Activated CD4-positive, alpha-beta T cell treated with anti-CD3 and anti-CD28 coated beads, Interleukin-2, amount 10 ng/mL, durations not matched to agents 7 days and 5 days (primary cell): ENCODE measurements at places on chromosomes 7 and 10.
A peak's percentile ranks its signal among the peaks of the same experiment; 100 is the strongest.

DNA sequence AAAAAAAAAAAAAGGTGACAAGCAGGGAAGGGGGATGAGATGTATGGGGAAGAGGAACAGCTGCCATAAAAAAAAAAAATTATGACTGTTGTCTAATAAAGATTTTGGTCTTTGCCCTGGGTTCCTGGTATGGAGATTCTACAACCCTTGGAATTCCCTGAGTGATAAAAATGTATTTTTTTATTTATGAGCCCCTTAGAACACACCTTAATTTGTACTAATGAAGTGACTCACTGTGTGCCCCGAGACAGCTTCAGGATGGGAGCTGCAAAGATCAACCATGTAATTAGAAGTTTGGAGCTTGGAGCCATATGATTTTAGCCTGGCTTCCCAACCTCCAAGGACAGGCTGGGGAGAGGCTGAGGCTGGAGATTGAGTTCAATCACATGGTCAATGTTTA lies 69.7 kb downstream of the NHLRC2 start:
- no peak for DNase-seq

DNA sequence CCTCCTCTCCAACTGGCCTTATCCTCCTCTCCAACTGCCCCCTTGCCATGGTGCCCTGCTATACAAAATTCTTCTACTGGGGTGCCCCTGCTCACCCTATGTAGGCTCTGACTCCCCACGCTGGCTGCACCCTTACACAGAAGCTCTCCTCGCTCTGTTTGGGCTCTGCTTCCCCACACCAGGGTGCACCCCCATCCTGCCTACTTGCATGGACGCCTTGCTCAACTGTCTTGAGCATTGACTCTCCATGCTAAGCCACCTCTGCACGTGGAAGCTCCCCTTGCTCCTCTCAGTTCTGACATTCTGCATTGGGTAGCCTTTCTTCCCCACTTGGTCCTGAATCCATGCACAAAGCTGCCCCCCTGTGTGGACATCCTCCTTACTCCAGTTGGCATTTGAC lies 231.1 kb downstream of the GFRA1 start:
- no peak for DNase-seq

GRCh38 chr7:132379292-132379691 lies 197.0 kb downstream of the PLXNA4 start:
- DNase-seq: no peak

DNA sequence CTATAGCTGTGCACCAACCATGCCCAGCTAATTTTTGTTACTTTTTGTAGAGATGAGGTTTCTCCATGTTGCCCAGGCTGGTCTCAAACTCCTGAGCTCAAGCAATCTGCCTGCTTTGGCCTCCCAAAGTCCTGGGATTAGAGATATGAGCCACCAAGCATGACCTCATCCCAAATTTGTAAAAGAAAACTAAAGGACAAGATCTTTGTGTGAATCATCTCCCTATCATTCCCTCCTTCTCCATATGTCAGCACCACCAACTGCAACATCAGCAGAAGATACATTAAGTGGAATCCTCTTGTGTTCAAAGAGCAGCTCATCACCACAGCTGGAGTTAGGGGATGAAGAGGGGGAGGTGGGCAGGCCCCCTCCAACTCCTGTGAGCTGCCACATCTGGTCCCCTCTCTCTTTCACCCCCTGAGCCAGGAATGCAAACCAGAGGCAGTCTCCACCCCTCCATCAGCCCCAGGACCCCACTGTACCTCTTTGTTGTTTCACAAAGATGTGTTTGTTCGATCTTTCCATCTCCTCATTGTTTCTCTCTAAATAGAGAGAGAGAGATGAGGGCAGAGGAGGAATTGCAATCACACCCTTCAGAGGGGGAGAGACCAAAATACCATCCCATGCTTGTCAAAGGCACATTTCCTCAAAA lies 47.3 kb upstream of the PIP4K2A start:
- DNase-seq: no peak

GRCh38 chr10:14585287-14586193 lies 189.2 kb downstream of the FAM107B start:
- DNase-seq: no peak

GRCh38 chr7:19491371-19491770 lies 217.5 kb downstream of the POLR1F start:
- DNase-seq: no peak

DNA sequence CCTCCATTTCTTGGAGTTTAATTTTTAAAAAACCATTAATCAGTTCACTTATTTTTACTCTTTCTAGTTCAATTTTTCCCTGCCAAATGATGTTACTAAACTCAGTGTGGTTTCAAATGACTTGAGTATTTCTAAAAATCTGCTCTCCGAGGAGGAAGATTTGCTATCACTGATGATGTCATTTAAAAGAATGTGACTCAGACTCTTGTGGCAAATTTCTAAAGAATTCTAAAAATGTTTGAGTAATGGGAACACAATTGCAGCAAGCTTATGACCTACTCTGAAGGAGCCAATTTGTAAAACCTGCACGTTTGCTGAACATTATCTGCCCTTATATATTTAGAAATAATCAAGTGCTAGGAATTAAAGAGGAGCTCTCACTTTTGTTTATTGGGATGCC lies 88.6 kb downstream of the SPAG6 start:
- DNase-seq: no peak

GRCh38 chr7:19442016-19442785 lies 266.6 kb downstream of the POLR1F start:
- no peak for DNase-seq

- no peak for DNase-seq
Observed at GRCh38 chr7:76259124-76260093, 43.1 kb upstream of the HSPB1 start.

DNA sequence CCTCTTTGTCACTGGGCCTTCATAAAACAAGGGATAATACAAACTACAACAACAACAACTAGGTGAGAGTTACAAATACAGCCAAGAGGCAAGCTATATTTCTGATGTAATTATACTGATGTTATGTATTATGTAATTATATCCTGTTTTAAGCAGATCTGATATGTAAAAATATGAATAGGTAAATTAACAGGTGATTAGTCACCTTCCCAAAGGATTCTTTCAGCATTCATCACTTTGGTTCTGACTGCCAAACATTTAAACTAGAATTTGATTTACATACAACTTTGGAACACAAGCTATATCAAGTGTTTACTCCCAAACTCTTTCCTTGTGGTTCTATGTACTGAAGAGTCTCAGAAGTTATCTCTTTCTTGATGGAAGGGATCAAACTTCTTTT lies 53.7 kb downstream of the BEND7 start:
- no peak for DNase-seq

DNA sequence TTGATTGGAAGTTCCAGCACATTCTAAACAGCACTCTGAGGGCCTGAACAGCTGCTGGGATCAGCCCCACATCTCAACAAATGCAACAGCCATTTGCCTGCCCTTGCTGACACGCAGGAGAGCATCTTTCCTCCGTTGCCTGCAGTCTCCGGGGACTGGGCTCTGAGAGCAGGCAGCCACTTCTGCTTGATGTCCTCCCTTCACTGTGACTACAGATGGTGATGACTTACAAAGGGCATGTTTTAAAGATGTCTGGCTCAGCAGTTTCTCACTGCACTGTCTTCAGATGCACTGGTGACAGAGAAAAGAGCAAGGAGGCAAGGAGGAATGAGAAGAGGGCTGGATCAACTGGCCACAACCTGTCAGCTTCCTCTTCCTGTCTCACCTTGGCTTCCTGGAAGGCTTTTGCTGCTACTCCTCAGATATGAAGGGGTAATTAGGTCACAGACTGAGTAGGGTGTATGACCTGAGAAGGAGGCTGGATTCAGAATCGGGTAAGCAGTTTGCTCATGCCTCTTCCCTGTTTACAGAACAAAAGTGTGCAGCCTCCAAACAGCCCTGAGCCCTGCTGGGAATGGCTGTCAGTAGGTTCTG lies 143.5 kb upstream of the GHITM start:
- DNase-seq: no peak

- peak; percentile 52 for DNase-seq
Observed at GRCh38 chr10:102918817-102919245, 737 bp downstream of the CNNM2 start.

GRCh38 chr10:111756217-111757061 lies 427.1 kb downstream of the GPAM start:
- DNase-seq: peak; percentile 8

- DNase-seq: no peak
Observed at GRCh38 chr10:129223363-129223762, 243.7 kb upstream of the MGMT start.

- DNase-seq: no peak
Observed at GRCh38 chr10:34911661-34912205, 96.6 kb upstream of the PARD3 start.

- no peak for DNase-seq
Observed at GRCh38 chr7:32204361-32205018, 134.3 kb upstream of the PDE1C start.

DNA sequence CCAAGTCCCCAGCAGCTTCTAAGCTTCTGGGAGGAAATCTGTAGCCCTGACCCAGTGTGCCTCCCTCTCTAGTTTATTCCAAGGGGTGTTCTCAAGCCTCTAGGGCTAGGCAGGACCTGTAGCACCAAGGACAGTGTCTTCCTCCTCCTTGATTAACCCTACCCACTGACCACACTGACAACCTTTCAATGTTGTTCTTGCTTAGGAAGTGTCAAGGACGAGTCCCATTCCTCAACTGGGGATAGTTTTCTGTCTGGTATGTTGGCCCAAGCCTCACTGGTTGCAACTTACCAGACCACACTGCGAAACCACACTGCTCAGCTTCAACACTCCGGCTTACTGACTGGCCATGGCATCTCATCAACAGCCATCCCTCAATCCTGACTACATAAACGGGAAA lies 100.0 kb downstream of the RNF216 start:
- DNase-seq: no peak

- no peak for DNase-seq
Observed at GRCh38 chr7:132666774-132667172, 90.5 kb upstream of the PLXNA4 start.

DNA sequence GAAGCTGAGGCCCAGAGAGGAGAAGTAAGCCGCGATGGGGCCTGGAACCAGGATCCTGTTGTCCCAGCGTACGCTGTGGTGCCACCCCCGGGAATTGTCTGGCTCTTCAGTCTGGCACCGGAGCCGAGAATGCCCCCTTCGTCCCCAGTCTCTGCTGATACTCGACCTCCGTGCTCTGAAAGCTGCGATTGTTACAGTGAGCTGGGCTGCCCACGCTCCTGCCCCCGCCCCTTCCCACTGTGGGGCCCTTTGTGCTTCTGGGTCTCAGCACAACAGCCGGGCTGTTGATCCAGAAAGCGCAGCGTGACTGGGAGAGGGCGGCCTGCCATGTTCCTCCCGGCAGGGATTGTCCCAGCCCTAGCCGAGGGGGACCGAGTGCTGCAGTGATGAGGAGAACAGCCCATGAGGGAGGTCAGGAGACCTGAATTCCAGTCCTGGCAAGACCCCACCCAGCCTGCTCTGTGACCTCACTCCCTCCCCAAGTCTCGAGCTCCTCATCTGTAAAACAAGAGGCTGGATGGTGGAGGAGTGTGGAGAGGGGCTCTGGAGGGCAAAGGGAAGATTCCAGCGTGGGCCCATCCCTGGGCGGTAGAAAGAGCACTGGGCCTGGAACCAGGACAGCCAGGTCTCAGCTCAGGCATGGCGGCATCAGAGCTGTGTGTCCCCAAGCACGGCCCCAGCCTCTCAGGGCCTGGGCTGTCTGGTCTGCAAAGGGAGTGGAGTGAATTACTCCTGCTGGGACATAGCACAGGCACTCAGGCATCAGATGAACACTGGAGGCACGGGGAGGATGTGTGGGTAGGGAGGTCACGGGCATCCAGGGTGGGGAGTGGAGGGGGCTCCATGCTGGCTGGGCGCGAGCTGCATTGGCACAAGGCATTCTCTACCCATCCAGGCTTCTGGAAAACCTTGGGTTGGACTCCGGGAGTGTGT lies 43.6 kb downstream of the TSPAN15 start:
- DNase-seq: no peak

DNA sequence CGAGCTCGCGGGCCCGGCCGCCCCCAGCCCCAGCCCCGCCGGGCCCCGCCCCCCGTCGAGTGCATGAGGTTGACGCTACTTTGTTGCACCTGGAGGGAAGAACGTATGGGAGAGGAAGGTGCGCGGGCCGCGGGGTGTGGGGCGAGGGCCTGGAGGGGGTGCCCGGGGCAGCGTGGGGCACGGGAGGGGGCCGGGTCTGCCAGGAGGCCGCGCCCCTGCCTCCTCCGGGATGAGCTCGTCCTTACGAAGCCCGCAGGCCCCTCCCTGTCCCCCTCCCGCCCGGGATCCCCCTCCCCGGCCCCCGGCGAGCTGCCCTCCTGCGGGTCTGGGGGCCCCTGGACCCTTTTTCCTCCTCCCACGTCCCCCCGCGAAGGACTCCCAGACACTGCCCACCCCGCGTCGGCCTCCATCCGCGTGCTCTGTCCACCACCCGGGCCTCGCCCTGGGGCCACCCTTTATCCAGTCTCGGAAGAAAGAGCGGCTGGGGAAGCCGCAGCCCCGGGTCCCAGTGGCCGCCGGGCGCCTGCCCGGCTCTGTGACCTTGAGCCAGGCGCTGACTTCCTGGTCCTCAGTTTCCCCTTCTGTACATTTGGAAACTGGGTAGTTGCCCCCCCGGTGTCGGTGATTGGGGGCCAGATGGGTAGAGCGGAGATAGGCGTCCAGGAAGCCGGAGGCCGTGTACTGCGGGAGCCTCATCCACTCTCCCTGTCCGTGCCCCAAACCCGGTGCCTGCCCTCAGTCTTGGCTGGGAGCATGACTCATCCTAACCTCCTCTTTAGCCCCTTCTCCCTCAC lies 521 bp downstream of the LIMK1 start:
- DNase-seq: peak; percentile 70

DNA sequence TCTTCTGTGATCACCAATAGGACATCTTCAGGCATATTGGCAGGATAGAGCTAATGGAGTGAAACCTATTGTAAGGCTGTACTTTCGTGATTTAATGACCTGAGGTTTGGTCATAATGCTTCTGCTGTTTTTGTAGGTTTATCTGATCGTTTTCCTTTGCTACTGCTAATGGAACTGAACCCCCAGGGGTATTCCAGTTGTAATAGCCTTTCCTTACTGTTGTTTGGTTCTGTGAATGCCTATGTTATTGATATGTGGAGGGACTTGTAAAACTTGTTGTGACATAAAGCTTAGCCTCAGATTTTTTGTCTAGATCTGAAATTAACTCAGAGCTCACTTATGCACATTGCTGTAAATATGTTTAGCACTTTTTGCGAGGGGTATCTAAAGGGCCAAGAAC lies 10.9 kb upstream of the VWA2 start:
- DNase-seq: no peak
